ENCODE measurements at places on chromosomes 6 and 20.

- DNase-seq = no peak
- H3K4me3 ChIP-seq = no peak overlapping the region
- no peaks in the 10 kb centered on the region for H3K4me1 ChIP-seq
- H3K27ac ChIP-seq = no peak overlapping the region
- H3K27me3 ChIP-seq = no peaks in the 10 kb centered on the region
These were observed 16.5 kb upstream of the CNKSR3 start for GRCh38 chr6:154526996-154527395.

DNA sequence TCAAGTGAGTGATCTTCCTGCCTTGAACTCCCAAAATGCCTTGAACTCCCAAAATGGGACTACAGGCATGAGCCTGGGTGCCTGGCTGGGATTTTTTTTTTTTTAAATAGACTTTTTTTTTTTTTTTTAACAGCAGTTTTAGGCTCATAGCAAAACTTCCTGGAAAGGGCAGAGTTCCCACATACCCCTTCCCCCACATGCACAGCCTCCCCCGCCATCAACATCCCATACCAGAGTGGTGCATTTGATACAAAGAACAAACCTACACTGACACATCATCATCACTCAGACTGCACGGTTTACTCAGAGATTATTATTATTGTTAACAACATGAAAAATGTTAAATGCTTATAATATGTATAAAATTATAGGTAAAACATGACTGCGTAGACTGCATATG is 26.0 kb downstream of the UQCC1 start:
- no peaks in the 10 kb centered on the region for H3K27me3 ChIP-seq
- no peak for DNase-seq
- no peaks in the 10 kb centered on the region for H3K4me1 ChIP-seq
- peaks cover 29% of the 10 kb centered on the region for H3K36me3 ChIP-seq
- H3K4me3 ChIP-seq = no peak overlapping the region

GRCh38 chr6:53813096-53813495 is 18.3 kb downstream of the LRRC1 start:
- H3K4me1 ChIP-seq = peaks cover 18% of the 10 kb centered on the region
- DNase-seq = no peak
- peaks cover 6% of the 10 kb centered on the region for H3K27me3 ChIP-seq
- H3K4me3 ChIP-seq = no peak overlapping the region

DNA sequence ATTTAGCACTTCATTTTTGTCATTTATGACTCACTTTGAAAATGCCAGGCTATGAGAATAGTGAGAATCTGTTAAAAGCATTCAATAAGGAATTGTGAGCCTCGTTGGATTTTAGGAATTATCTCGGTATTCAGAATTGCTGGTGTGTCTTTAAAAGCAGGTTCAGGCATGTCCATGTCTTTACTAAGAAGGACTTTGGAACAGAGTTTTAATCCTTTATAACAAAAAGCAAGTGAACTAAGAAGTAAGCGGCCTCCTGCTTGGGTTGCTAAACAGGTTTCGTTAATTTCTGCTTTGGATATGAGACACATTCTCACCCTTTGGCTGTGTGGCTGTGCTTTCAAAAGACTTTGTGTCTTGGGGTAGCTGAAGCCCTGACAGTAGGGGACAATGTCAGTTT is 74.9 kb downstream of the IGF2R start:
- H3K36me3 ChIP-seq = peaks cover 68% of the 10 kb centered on the region
- H3K4me1 ChIP-seq = no peaks in the 10 kb centered on the region
- H3K27ac ChIP-seq = no peak overlapping the region
- H3K27me3 ChIP-seq = no peaks in the 10 kb centered on the region
- no peak overlapping the region for H3K4me3 ChIP-seq

GRCh38 chr6:6305575-6305974 is 14.9 kb downstream of the F13A1 start:
- H3K4me3 ChIP-seq = no peak overlapping the region
- no peak overlapping the region for H3K27ac ChIP-seq
- DNase-seq = no peak
- no peaks in the 10 kb centered on the region for H3K36me3 ChIP-seq
- no peaks in the 10 kb centered on the region for H3K4me1 ChIP-seq

GRCh38 chr6:32692019-32692418 is 25.6 kb upstream of the HLA-DQB1 start:
- no peaks in the 10 kb centered on the region for H3K4me1 ChIP-seq
- no peak overlapping the region for H3K27ac ChIP-seq
- H3K27me3 ChIP-seq = peaks cover 32% of the 10 kb centered on the region
- no peaks in the 10 kb centered on the region for H3K36me3 ChIP-seq
- peak; percentile 22 for DNase-seq

DNA sequence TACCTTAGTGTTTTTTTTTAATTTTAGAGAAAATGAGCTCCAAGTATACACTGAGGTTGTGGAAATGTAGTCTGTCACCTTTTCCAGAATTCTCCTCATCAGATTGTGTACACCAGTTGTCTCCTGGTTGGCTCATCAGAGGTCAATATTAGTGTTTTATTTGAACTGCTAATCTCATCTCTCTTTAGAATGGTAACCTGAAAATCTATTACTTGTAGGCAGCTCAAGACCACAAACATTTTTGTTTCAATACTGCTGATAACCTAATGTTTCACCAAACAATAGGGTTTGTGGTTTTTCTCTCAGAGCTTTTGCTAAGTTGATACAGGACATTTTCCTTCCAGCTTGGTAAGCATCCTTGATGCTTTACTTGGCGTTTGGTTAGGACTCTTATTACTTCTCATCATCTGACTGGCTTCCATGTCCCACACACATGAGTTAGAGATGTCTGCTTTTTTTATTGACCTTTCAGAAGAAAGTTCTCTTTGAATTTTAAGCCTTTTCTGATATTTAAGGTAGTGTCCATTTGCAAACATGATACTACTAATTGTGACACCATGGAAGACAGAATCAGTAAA is 15.1 kb downstream of the ADGRG6 start:
- no peaks in the 10 kb centered on the region for H3K27me3 ChIP-seq
- H3K4me1 ChIP-seq = no peaks in the 10 kb centered on the region

DNA sequence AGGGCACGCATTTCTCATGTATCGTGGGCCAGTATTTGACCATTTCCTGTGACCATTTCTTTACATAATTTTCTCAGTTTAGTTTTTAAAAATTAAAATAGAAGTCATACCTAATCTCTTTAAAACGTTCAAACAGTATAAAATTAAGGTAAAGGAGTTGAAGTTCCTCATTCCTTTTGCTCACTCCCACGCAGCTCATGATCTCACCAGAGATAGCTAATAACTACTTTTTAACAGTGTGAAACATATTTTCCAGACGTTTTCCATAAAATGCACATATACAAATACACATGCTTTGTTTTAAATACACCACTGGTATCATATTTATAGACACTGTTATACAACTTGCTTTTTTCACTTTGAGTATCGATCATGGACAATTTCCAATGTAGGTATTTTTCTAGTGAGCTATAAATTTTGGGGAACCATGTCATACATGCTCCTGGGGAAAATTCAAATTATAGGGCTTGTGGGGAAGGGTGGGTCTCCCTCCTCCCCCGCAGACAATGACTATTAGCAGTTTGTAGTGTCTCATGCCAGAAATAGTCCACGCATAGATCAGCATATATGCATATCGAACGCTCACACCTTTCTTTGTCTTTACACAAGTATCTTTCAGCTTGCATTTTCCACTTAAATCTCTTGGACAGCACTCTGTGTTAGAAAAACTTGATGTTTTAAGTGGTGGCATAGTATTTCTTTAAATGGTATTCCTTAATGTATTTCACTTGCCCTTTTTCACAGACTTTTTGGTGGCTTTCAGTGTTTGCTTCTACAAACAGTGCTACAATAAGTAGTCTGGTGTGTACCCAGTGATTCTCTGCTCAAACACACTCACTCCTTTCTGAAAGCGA is 145.5 kb upstream of the ZNF217 start:
- H3K27ac ChIP-seq = peak overlapping the region; percentile 4
- DNase-seq = no peak
- H3K27me3 ChIP-seq = no peaks in the 10 kb centered on the region
- peaks cover 38% of the 10 kb centered on the region for H3K4me1 ChIP-seq

DNA sequence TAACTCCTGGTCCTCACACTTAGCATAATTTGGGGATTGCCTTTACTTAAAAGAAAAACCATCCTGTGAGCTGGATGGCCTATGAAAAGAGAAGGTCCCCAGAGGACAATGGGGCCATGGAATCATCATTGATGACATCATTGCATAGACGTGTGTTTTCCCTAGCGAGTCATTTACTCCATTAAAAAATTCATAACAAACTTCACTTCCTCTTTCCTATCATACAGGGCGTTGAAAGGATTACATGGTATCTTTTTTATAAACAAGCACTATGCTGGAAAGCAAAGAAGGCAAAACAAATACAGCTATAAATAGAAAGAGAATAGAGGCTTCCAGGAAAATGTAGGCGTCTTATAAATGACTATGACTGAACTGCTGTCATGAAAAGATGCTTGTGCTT is 11.3 kb upstream of the COL12A1 start:
- no peak overlapping the region for H3K27ac ChIP-seq
- peaks cover 15% of the 10 kb centered on the region for H3K4me1 ChIP-seq
- peak; percentile 55 for DNase-seq

- H3K27me3 ChIP-seq = no peaks in the 10 kb centered on the region
- H3K4me1 ChIP-seq = no peaks in the 10 kb centered on the region
- no peak overlapping the region for H3K27ac ChIP-seq
- DNase-seq = no peak
- H3K36me3 ChIP-seq = no peaks in the 10 kb centered on the region
These were observed 742.1 kb upstream of the MANEA start for GRCh38 chr6:94835264-94835663.

DNA sequence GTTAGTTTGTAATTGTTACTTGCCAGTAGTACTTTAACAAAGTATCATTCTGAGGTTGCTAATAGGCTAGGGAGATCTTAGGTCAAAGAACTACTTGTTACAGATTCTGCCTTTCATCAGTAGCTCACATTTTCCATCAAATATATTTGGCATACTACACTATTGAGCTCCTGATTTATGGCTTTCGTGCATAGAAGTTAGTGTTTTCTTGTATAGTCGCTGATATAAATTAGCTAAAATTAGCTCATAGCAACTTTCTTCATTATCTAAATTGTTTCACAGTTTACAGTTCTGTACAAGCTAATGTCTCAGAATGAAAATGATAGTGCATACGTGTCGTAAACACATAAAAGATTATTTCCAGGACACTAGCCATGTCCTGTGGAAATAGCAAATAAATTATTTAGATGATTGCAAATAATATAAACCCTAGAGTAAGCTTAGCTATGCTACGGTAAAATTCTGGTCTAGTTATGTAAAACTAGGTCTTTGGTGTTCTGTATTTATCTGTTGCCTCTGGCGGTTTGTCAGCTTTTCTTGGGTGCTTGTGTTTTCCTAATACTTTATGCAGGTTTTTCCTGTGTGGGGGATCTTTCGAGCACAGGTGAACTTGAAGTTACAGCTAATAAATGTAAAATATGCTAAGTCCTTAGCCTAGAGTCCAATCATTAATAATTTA is 15.1 kb downstream of the PDE7B start:
- H3K4me3 ChIP-seq = no peak overlapping the region
- no peaks in the 10 kb centered on the region for H3K36me3 ChIP-seq
- no peaks in the 10 kb centered on the region for H3K4me1 ChIP-seq
- peaks cover 45% of the 10 kb centered on the region for H3K27me3 ChIP-seq
- no peak for DNase-seq

GRCh38 chr6:25635886-25636317 is 16.1 kb upstream of the SCGN start:
- H3K4me1 ChIP-seq = no peaks in the 10 kb centered on the region
- H3K27ac ChIP-seq = no peak overlapping the region
- H3K36me3 ChIP-seq = no peaks in the 10 kb centered on the region
- DNase-seq = no peak

GRCh38 chr20:62148908-62149314 is 5.3 kb downstream of the SS18L1 start:
- no peak overlapping the region for H3K4me3 ChIP-seq
- no peaks in the 10 kb centered on the region for H3K4me1 ChIP-seq
- H3K36me3 ChIP-seq = peaks cover 9% of the 10 kb centered on the region
- DNase-seq = no peak

- no peak overlapping the region for H3K27ac ChIP-seq
- DNase-seq = no peak
- no peaks in the 10 kb centered on the region for H3K36me3 ChIP-seq
- no peaks in the 10 kb centered on the region for H3K4me1 ChIP-seq
- no peak overlapping the region for H3K4me3 ChIP-seq
- no peaks in the 10 kb centered on the region for H3K27me3 ChIP-seq
These were observed 75.7 kb upstream of the QKI start for GRCh38 chr6:163338671-163339405.

- H3K4me1 ChIP-seq = peaks cover 4% of the 10 kb centered on the region
- no peaks in the 10 kb centered on the region for H3K27me3 ChIP-seq
- peak; percentile 74 for DNase-seq
- H3K4me3 ChIP-seq = no peak overlapping the region
- no peak overlapping the region for H3K27ac ChIP-seq
- H3K36me3 ChIP-seq = no peaks in the 10 kb centered on the region
These were observed 11.5 kb downstream of the PMEPA1 start for GRCh38 chr20:57698116-57698866.

DNA sequence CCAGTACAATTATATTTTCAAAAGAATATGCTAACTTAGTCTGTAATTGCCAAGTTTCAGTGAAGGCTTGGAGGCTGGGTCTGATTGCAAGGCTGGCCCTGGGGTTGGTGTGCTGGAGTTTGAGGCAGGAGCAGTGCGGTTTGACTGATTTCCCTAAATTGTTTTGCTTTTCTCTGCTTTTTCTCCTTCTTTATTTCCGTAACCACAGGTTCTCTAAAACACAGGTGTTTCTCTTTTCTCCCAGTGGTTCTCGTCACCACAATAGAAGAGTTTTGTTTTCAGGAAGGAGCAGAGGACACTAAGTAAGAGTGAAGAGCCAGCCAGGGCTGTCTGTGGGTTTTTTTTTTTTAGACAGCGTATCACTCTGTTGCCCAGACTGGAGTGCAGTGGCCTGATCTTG is 8.2 kb upstream of the SNX9 start:
- H3K4me3 ChIP-seq = no peak overlapping the region
- no peak for DNase-seq
- no peaks in the 10 kb centered on the region for H3K27me3 ChIP-seq
- H3K36me3 ChIP-seq = no peaks in the 10 kb centered on the region
- H3K4me1 ChIP-seq = no peaks in the 10 kb centered on the region

GRCh38 chr6:30227763-30228487 is 14.7 kb upstream of the TRIM26 start:
- H3K27ac ChIP-seq = no peak overlapping the region
- DNase-seq = no peak
- peaks cover under 1% of the 10 kb centered on the region for H3K27me3 ChIP-seq

- no peak overlapping the region for H3K4me3 ChIP-seq
- H3K36me3 ChIP-seq = no peaks in the 10 kb centered on the region
- H3K27me3 ChIP-seq = no peaks in the 10 kb centered on the region
- H3K4me1 ChIP-seq = no peaks in the 10 kb centered on the region
- DNase-seq = no peak
These were observed 534.8 kb downstream of the BMP2 start for GRCh38 chr20:7302250-7302649.

GRCh38 chr20:50887576-50887975 is 43.7 kb downstream of the ADNP start:
- peaks cover 44% of the 10 kb centered on the region for H3K36me3 ChIP-seq
- H3K27ac ChIP-seq = no peak overlapping the region
- no peaks in the 10 kb centered on the region for H3K27me3 ChIP-seq
- no peak overlapping the region for H3K4me3 ChIP-seq

All from A673 (cell line).